ENCODE measurements at places on chromosomes 7 and 10.

GRCh38 chr10:132855889-132856288 is 69.9 kb upstream of the NKX6-2 start:
- DNase-seq: peak; percentile 21

- no peak for DNase-seq
Observed at GRCh38 chr7:107559864-107560263, 3.9 kb downstream of the COG5 start.

GRCh38 chr10:48377751-48378530 is 71.5 kb downstream of the MAPK8 start:
- DNase-seq: no peak

DNA sequence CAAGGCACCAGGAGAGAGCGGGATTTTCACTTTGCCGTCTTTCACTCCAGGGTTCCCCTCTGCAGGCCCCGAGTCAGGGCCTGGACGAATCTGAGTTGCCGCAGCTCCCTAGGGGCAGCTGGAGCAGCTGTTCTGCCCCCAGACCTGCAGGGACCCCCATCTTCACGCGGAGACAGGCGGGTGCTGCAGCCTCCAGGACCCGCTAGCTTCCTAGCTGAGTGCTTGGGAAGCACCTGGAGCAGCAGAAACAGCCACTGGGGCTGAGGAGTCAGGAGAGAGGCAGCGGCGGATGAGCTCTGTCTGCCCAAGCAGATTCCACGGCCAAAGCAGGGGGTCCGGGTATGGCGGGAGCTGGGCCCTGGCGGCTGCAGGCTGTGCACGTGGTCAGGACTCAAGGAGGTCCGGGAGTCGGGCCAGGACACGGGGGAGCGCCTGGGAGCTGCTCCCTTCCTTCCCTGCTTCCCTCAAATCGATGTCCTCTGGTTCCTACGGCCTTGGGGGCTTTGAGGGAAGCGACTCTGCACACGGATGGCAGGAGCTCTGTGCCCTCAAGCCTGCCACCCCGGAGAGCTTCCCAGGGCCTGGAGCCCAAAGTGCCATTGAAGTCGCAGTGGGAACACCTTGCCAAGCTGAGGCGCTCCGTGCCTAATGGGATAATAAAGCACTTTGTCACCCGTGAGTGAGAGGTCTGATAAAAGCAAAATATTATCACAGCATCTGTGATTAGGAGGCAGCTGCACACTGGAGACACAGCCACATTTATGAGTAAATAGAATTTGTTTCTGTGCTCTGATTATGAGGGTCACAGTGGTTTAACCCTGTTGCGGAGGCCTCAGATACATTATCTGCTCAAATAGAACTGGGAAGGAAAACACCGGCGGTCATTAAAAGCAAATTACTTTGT is 17.2 kb downstream of the MNX1 start:
- no peak for DNase-seq

DNA sequence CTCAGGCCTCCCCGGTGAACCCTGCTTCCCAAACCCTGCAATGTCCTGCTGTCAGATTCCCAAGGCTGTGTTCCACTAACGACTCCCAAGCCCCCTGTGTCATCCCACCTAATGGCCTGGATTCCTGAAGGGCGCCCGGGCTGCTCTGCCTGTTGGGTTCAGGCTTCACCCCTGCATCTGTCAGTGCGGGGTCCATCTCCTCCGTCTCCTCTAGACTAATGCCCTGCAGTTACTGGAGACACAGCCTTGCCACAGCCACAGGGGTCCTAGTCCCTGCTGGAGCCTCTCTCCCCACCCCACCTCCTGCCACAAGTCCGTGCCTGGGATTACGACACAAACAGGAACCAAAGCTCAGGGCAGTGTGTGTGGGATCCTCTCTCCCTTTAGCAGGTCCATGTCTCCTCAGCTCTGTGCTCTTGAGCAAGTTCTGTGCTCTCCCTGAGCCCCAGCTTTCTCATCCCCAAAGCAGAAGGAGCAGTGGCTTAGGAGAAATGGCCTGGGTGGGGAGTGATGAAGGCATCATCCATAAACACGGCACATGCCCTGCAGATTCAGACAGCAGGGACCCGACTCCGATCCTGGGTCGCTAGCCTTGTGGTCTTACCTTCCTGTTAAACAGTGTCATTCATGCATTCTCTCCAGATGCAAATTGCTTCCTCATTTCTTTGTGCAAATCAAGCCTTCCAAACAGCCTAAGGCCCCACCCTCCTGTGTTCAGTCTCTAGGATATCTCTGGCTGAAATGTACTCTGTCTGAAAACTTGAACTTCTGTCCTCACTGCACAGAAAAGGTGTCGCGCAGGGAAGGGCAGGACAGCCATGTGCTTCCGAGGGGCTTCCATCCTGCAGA is 8.2 kb upstream of the RBP3 start:
- DNase-seq: no peak

DNA sequence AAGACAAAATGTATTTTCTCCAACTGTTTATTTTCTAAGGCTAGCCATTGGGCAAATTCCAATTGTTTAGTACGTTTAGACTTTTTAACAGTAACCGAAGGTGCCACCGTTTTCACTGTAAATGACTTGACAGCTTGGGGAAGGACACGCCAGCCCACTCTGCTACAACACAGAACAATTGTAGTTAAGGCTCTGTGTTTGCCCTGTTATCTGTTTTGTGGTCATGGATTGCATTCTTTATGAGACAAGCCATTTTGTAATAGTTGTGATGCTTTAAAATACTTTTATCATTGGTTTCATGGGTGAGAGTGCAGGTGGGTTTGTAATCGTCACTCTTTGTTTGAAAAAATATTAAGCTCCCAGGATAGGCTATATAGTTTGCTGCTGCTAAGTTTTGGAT is 6.6 kb upstream of the PITRM1 start:
- no peak for DNase-seq

DNA sequence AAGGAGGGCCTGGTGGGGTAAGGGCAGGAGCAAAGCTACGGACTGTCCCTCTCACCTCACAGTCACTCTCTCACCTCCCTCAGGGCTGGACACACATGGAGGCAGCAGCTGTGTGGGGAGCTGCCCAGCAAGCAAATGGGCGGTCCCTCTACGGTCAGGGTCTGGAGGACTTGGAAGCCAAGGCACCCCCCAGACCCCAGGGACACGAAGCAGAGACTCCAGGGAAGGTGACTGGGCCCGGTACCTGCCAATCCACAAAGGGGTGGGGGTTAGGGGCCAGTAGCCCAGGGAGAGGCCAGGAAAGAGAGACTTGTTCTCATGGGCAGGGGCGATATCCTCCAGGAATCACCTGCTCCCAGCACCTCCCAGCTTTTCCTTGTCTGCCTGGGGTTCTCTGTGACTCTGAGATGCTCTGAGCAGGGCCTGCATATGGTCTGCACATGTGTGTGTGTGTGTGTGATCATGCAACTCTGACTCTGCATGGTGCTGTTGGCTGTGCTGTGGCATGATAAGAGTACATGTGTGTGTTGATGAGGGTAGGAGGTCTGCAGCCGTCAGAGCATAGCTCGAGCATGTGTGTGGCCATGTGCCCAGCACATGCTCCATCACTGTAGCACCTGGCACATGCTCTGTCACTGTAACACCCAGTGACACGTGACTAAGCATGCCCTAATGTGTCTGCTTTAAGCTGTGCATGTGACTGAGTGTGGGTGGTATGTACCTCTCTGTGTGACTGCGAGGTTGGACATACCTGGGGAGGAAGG is 4.6 kb upstream of the LDB3 start:
- peak; percentile 36 for DNase-seq

DNA sequence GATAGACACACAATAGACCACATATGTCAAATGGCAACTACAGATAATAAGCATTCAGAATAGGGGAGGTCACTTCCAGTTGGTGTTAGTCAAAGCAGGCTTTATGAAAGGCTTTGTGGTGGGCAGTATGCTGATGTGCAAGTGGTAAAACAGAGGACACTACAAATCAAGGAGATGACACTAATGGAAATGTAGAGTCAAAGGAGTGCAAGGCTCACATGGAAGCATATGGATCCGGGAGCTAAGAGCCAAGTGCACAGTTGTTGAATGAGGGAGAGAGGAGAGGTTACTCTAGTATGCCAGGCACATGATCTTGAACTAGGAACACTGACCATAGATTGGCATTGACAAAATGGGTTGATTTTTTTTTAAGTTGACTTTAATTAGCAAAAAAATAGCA is 62.7 kb downstream of the GRM3 start:
- DNase-seq: no peak

GRCh38 chr10:118781541-118781940 is 26.8 kb upstream of the CACUL1 start:
- DNase-seq: no peak

DNA sequence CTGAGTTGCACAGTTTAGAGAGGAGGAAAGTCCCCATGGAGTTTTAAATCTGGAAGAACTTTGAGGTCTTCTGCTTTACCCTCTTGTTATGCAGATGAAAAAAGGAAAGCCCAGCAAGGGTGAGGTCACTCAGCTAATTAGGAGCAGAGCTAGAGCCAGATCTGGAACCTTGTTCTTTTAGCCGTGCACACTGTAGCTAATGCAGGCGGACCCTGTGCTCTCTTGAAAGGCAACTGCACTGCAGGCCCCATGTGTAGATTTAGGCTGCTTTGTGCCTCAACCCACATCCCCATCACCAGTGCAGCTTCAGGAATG is 63.4 kb downstream of the SYPL1 start:
- DNase-seq: no peak

DNA sequence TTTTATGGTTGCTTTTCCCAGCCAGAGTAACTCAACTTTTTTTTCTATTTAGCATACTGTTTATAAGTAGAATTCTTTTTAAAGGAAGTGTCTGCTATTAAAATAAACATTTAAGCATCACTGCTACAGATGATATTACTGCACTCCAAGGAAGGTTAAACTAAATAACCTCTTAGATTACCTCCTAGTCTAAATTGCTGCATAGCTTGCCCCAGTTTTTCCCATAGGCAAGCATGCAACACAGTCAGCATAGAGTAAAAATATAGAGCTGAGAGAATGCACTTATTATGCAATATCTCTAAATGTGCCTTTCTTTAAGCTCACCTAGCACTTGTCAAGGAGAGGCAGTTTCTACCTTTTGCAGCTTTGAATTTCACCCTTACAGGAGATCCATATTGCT is 1392.4 kb upstream of the CELF2 start:
- DNase-seq: no peak

DNA sequence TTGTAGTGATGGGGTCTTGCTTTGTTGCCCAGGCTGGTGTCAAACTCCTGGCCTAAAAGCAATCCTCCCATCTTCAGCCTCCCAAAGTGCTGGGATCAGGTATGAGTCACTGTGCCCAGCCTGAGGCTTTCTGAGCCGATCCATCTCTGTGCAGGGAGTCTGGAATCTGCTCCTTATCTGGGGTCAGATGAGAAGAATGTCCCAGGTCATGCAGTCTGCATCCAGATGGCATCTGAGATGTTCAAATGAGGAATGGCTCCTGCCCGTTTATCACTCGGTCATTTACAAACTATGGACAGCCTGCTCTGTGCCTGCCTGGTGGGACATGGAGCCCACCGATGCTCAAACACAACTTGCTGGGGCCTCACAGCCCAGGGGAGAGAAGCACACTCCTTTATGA is 11.1 kb upstream of the SLC18A3 start:
- no peak for DNase-seq

DNA sequence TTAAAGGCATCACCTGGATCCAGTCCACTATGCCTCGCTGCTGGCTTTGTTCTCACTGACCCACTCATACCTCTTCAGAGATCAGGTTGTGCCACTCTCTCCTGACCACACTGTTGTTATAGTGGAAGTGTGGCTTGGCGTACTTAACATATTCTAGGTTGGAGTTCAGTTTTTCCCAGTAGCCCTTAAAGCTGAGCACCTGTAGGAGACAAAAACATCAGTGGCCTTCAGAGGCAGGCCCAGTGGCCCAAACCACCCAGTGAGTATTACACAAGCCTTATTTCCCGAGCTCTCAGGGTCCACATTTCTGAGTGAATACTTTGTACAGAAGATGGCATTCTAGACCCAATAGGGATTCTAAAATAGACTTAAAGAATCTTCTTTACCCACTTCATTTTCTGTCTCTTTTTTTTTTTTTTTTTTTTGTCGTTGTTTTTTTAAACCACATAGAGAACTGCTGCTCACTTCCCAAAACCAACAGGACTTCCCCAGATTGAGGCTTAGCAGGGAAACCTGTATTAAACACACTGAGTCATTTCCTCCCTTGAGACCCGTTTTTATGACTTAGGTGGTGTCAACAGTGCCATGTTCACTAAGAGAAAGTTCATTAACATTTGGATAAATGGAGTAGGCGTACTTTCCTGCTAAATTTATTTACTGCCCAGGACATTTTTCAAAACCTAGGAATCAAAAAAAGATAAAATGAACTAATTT is 85.8 kb downstream of the GSAP start:
- no peak for DNase-seq

DNA sequence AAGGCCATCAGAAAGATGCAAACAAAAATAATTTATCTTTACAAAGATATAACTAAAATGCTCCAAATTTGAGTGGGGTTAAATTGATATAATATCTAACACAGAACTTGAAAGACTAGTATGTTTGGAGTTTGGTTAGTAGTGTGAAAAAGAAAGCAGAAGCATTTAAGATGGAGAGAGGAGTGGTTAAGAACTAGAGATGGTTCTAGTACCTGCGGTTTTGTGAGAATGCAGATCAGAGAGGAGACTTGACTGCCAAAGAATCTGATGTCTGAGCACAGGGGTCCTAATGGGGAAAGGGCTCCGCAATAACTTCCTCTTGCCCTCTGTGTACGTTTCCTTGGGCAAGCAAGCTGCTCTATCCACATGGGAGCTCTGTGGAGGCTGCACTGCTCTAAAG is 506.8 kb upstream of the COBL start:
- DNase-seq: no peak

GRCh38 chr7:21624320-21624719 is 81.5 kb downstream of the DNAH11 start:
- DNase-seq: no peak

GRCh38 chr10:125006921-125007426 is 65.1 kb downstream of the ZRANB1 start:
- DNase-seq: peak; percentile 75

DNA sequence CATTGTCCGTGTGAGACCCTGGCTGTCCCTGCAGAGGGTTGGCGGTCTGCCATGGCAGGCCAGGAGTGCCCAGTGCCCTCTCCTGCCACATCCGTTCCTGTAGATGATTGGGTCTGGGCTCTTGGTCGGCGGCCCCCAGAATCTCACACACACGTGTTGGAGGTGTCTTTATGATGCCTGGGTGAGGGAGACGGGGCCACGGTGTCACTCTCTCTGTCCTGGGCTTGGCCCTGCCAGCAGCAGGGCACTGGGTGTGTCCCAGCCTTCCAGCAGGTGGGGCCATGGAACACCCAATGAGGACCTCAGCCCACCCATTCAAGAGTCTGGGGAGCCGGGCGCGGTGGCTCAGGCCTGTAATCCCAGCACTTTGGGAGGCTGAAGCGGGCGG is 30.2 kb downstream of the UNC5B start:
- DNase-seq: no peak

DNA sequence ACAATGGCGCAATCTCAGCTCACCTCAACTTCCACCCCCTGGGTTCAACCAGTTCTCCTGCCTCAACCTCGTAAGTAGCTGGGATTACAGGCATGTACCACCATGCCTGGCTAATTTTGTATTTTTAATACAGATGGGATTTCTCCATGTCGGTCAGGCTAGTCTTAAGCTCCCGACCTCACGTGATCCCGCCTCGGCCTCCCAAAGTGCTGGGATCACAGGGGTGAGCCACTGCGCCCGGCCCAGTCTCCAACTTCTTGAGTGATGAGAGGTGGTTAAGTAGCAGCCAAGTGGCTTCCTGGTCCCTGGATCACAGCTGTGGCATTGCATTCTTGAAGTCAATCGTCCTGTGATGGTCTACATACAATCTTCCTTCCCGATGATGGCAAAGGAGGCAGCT is 46.1 kb upstream of the NFE2L3 start:
- no peak for DNase-seq

Data from aorta (tissue), 5 donors.